ENCODE measurements at places on chromosomes 12 and 14. TPM values are rescaled to one million over a fixed set of nuclear protein-coding genes. Genes with fewer than 3 reads are reported as not detected.

- no peak for DNase-seq
These were observed 11.1 kb downstream of the EPS8 start for GRCh38 chr12:15778126-15778525.

DNA sequence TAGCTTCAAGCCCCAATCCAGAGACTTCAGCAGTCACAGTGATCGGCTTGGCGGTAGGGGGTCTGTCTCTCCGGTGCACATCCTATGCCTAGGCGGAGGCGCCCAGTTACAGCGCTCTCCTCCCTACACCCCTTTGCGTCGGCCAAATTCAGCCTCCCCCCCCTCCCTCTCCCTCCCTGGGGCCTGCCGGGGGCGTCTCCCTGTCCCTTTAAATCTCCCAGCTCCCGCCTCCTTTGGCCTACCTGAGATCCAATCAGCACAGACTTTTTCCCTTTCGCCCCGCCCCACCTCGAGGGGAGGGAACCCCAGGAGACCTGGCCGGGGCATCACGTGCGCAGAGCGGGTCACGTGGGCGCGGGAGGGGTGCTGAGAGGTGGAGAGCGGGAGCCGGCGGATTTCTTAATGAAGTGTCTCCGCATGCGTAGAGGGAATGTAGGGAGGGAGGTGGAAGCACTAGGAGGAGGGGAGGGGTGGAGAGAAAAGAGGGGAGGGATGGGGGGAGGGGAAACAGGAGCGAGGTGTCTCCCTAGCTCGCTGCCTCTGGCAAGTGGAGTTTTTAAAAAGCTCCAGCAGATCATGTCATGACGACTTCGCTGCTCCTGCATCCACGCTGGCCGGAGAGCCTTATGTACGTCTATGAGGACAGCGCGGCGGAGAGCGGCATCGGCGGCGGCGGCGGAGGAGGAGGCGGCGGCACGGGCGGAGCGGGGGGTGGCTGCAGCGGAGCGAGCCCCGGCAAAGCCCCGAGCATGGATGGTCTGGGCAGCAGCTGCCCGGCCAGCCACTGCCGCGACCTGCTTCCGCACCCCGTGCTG, at the start of gene HOXC13:
Gene HOXC13 (plus strand): TSS at position 506 of the 815 bp plus-strand sequence. CDS start 76 bp downstream, at position 582.
- DNase-seq: peak; percentile 38

DNA sequence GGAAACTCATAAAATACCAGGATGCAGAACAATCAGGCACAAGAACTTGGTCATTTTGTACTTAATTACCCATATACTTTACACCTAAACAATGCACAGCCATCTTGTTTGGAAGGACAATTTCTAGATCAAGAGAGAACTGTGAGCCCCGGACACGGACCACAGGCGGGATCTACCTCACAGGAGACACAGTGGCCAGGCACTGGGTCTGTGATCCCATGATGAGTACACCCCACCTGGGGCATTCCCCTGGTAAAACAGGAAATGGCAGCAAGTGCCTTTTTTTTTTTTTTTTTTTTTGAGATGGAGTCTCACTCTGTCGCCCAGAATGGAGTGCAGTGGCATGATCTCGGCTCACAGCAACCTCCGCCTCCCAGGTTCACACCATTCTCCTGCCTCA, 15.2 kb downstream of the GOLGA3 start:
- DNase-seq: no peak

GRCh38 chr12:101671833-101672232, 25.6 kb upstream of the CHPT1 start:
- DNase-seq: no peak

- no peak for DNase-seq
These were observed 195.5 kb upstream of the BTG1 start for GRCh38 chr12:92341065-92341668.

- no peak for DNase-seq
These were observed 9.0 kb upstream of the FKBP11 start for GRCh38 chr12:48934312-48934706.

DNA sequence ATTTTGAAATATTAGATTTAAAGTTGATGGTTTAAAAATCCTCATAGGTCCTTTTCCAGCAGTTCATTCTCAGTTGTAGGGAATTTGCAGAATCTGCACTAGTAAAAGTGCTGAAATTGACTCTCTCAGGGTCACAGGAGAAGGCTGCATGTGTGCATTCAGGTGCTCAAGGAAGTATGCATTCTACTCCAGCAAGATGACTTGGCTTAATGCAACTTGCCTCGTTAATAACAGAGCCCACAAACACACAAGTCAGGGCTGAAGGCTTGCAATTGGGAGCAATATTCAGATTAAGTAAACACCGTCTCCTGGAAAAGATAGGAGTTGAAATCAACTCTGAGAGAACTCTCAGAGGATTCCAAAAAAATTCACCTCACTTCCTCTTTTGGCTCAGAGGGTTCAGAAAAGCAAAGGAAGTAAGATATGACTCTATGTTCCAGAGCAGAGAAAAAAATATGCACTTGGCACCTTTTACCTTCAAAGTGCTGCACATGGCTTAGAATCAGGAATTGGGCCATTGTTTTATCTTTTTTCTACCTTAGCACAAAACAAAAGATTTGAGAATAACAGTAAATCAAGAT, 406.3 kb upstream of the DCN start:
- no peak for DNase-seq

NFATC4 gene
- total RNA-seq: 11.2 TPM

RNASE7 gene
- 0.16 TPM for total RNA-seq

DMAC2L gene
- total RNA-seq: 20.9 TPM

BCL11B gene
- total RNA-seq: 10.4 TPM

BDKRB2 gene
- total RNA-seq: 11.3 TPM
